ENCODE measurements at places on chromosomes 13 and 19.

GRCh38 chr19:56105090-56105701 lies 15.9 kb downstream of the ZNF787 start:
- peak; percentile 58 for DNase-seq

- DNase-seq = no peak
Measured at GRCh38 chr19:38647966-38648768, 718 bp downstream of the ACTN4 start.

DNA sequence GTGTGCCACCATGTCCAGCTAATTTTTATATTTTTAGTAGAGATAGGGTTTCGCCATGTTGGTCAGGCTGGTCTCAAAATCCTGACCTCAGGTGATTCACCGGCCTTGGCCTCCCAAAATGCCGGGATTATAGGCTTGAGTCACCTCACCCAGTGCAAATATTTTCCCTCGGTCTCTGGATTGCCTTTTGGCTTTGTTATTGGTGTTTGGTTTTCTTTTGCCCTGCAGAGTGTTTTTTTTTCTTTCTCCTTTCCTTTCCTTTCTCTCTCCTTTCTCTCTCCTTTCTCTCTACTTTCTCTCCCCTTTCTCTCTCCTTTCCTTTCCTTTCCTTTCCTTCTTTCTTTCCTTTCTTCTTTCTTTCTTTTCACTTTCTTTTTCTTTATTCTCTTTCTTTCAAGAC lies 33.2 kb downstream of the KDM4B start:
- DNase-seq = peak; percentile 18

DNA sequence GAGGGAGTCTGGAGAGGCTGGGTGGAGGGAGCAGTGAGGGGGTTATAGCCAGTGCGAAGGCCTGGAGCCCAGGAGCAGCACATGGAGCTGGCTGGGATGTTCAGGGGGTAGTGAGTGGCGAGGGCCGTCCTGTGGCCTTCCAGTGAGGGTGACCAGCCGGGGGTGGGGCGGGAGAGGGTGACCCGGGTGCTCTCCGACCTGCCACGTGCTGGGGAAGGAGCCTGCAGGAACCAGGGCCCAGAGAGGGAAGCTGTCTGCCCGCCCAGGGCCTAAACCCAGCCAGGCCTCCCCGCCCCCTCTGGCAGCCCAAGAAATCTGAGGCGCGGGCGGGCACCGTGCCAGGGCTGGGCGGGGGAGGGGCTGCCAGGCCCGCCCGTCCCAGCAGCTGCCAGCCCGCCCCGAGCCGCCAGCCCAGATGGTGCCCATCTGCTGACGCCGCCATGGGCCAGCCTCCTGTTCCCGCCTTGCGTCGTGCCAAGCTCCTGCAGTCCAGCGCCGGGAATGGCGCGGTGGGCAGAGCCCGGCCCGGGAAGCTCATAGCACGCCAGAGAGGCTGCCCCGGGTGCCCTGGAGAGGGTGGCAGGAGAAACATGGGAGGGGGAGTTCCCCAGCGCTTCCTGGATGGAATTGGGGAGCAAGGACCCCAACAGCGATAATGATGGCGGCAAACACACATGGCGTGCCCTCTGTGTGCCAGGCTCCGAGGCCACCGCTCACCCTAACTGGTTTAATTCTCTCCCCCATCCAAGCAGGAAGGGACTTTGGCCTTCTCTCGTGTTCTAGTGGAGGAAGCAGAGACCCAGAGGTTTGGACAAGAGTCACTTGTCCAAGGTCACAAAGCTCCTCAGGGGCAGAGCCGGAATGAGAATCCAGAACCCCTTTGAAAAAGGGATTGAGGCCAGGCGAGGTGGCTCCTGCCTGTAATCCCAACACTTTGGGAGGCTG lies 21.5 kb downstream of the NFIC start:
- DNase-seq = peak; percentile 91

GRCh38 chr13:29160862-29161261 lies 340.7 kb downstream of the MTUS2 start:
- DNase-seq = no peak

DNA sequence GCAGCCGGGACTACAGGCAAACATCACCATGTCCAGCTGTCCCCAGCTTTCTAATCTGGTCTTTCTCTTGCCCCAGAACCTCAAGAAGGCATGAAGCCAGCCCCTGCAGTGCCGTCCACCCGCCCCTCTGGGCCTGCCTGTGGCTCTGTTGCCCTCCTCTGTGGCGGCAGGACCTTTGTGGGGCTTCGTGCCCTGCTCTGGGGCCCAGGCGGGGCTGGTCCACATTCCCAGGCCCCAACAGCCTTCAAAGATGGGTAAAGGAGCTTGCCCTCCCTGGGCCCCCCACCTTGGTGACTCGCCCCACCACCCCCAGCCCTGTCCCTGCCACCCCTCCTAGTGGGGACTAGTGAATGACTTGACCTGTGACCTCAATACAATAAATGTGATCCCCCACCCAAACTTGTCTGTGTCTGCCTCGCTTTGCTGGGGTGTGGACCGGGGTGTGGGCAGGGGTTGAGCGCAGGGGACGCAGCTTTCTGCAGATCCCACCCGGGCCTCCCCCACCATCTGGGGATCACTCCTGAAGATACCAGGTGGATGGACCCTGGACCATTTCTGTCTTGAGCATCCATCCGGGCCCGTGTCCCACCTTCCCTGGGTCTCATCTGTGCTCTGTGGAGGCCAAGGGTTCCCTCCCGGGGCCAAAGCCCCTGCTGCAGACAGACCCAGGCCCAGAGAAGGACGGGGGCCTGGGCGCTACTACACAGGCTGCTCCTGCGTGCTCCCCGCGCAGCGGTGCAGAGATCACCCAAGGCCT lies 15.3 kb downstream of the PRKCSH start:
- no peak for DNase-seq

GRCh38 chr19:43674596-43674995 lies 4.6 kb upstream of the PLAUR start:
- no peak for DNase-seq

DNA sequence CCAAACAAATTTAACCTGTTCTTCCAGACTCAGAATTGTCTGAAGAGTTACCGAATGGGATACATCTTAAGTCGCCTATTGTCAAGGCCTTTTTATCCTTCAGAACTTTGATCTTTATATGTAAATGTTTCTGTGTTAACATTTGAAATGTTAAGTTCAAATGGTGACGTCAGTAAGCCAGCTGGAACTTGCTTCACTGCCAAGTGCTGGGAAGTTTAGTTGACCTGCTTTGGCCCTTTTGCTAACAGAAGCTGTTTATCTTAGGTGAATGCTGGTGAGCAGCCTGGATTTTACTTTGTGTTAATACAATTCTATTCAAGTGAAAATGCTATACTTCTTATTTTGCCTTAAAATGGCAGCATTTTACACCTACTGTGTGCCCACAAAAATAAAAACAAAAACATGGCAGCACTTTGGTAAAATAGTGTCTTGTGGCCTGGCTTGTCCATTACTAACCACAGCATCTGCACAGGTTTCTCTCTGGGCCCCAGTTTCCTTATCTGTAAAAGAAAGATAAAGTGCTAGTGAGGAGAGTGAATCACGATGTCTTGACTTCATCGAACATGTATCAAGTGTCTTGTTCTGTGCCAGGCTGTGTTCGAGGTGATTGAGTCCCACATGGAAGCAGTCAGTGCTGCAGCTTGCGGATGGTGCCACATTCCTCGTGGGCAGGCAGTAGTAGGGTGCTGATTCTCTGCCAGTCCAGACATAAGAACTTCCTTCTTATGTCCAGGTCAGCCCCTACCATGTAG lies 2.2 kb downstream of the NAXD start:
- no peak for DNase-seq

- peak; percentile 42 for DNase-seq
Measured at GRCh38 chr19:35142606-35143230, 337 bp upstream of the FXYD7 start.

DNA sequence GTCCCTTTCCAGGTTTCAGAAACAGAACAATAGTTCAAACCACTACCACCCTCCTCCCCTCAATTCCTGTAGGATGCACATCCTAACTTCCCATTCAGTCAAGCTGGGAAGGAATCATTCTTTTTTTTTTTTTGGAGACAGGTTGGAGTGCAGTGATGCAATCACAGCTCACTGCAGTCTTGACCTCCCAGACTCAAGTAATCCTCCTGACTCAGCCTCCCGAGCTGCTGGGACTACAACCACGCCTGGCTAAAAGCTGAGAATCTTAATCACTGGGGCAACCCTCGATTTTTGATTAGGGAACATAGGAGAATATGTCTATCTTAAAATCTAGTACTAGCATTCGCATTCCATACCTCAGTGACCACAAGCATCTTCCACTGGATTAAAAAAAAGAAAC lies 146.2 kb downstream of the ABCC4 start:
- no peak for DNase-seq

DNA sequence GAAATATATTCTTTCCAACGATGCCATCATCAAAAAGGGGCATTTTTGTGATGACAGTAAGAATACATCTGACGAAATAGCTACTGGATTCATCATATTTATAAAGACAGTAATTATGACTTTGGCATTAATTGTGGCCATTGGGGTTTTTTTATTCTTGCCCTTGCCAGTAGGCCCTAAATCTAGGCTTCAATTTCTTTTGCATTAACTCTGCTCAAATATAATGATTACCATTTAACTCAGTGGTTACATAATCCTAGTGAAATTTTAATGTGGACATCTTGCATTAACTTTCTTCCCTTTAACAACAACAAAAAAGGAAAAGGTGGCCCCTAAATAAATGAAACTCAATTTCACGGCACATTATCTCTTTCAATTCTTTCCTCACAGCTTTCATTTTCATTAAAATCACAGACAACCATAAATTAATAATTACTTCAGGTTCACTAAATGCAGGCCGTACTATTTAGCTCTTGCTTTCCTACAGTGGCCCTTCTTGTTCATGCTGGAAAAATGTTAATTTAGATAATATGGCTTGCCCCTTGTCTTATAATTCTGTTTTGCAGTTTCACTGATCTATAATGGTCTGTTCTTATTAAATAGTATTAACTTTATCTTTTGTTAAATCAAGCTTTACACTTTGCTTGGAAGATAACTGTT lies 615.6 kb downstream of the DACH1 start:
- DNase-seq = no peak

DNA sequence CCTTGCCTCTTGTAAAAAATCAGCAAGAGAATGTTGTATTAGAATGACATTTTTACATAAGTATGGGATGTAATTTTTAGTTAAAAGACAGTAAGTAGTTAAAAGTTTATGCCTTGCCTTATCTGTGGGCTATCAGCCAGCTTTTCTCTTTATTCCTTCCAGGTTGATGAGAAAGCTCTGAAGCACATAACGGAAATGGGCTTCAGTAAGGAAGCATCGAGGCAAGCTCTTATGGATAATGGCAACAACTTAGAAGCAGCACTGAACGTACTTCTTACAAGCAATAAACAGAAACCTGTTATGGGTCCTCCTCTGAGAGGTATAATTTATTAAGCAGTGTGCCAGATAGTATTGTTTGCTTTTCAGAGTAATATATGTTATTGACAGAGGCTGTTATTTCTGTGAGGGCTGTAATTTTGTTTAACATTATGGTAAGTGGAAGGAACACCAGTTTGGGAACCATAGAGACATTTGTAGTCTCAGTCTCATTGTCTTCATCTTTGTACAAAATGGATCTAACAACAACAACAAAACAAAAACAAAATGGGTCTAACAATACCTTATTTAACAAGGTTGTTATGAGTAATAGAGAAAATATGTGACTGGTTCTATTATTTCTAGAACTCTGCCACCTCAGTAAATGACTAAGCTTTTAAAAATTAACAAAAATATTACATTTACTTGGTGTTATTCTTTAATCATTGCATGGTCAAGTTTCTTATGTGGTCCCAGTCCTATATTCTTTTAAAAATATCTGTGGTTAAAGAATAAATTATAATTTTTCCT lies 112.8 kb downstream of the TDRD3 start:
- DNase-seq = no peak

GRCh38 chr13:46202188-46202795 lies 9.4 kb upstream of the LRRC63 start:
- no peak for DNase-seq

- no peak for DNase-seq
Measured at GRCh38 chr13:75414036-75414827, 67.7 kb downstream of the TBC1D4 start.

GRCh38 chr19:28307487-28307886 lies 905.5 kb downstream of the UQCRFS1 start:
- DNase-seq = no peak

GRCh38 chr13:105918842-105919741 lies 616.4 kb downstream of the EFNB2 start:
- DNase-seq = no peak

DNA sequence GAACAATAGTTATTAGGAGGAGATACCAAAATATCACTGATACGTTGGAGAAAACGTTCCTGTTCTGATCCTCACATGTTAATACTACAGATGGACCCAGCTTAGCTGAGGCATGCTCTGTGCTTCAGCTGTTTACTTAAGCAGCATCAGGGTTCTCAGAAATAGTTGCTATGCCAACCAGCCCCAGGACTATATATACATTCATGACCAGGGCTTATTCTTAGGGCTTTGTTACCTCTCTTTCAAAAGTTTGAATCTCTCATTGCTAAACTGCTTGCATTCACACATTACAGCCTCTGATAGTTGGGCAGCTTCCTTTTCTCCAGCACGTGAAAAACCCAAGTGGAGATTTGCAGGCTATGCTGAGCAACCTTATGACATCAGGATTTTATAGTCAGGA lies 800.4 kb downstream of the DIAPH3 start:
- no peak for DNase-seq

- no peak for DNase-seq
Measured at GRCh38 chr19:3612901-3613741, 6.4 kb upstream of the TBXA2R start.

GRCh38 chr13:20525144-20525600 lies 485 bp downstream of the CRYL1 start:
- no peak for DNase-seq

GRCh38 chr13:108272333-108272732 lies 2.8 kb downstream of the TNFSF13B start:
- DNase-seq = no peak

DNA sequence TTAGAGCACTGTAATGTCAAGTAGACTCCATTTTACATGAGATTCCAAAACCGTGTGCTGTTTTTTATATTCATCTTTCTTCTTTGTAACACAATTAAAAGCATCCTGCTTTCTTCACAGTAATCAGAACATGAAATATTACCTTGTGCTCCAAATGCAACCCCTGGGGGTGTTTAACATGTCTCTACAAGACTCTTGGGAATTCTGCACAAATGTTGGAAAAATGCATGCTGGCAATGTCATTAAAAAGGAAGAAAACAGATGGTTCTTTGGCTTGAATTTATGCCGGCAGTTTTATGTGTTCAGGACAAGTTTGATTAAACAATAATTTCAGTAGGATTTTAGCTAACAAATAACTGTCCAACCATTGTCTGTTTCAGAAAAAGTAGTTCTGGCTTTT lies 159.1 kb downstream of the LIG4 start:
- DNase-seq = no peak

DNA sequence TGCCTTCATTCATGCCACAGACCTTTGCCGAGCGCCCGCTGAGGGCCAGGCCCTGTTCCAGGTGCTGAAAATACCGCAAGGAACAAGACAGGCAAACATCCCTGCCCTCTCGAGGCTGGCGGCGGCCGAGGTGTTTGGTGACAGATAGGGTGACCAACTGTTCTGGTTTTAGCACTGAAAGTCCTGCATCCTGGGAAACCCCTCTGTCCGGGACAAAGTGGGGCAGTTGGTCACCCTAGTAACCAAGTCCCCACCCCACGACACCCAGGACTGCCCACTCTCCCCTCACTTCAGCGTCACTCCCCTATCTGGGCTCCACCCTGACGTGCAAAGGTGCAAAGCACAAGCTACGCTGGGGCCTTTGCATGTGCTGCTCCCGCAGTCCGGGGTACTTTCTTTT lies 17.3 kb downstream of the ZBTB7A start:
- no peak for DNase-seq

Measured in NCI-H2029 (cell line).